ENCODE measurements at places on chromosomes 4 and X.

DNA sequence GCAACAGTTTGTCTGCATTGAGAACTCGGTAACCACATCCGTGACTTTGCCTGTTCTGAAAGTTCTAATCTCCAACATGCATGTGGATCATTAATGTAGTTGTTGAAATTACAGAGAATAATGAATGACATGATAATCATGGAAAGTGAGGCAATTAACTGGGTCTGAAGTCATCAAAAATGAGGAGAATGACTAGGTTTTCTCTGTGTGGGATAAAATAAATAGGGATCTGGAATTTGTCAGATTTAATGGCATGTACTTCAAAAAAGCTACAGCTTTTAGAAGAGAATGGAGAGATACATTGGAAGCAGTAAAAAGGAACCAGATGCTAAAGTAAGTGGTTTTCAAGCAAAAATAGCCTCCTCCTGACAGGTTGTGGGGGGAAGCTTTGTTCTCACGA is 59.3 kb downstream of the AFM start:
- no peak for DNase-seq

DNA sequence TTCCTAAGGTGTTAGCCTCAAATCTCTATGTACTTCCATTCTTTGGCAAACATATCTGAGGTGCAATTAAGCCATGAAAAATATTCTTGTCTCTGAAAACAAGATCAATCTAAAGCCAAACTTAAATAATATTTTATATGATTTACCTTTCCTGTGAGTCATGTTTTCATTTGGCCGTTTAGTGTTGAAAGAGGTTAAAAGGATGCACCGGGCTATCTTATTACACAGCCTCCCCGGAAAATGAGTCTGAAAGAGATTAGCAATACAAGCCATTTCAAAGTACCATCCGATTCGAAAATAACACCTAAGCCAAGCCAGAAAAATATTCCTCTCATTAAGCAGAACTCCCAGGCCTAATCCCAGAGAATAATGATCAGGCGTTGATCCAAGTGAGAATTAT is 161.5 kb upstream of the EPHA5 start:
- no peak for DNase-seq

DNA sequence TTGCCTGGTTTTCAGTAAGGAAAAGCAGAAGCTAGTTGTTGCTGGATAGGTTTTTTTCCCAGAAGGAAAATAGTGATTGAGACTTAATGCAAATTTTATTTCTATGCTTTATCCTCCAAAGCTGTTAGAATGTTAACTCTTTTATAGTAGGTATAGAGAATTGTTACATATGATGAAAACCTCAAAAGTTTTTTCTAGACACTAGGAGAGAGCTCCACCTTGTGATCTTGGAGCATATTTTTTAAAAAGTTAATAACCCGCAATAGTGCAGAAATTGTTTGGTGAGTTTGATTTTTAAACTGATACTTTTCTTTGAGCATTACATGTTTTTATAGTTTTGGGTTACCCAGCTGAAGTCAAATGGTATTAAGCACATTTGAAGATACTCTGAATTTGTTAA is 56.5 kb downstream of the STAG2 start:
- DNase-seq: no peak

- no peak for DNase-seq
Measured at GRCh38 chr4:109429545-109429944, 4.1 kb upstream of the SEC24B start.

- no peak for DNase-seq
Measured at GRCh38 chrX:149493567-149494562, 11.2 kb downstream of the IDS start.

DNA sequence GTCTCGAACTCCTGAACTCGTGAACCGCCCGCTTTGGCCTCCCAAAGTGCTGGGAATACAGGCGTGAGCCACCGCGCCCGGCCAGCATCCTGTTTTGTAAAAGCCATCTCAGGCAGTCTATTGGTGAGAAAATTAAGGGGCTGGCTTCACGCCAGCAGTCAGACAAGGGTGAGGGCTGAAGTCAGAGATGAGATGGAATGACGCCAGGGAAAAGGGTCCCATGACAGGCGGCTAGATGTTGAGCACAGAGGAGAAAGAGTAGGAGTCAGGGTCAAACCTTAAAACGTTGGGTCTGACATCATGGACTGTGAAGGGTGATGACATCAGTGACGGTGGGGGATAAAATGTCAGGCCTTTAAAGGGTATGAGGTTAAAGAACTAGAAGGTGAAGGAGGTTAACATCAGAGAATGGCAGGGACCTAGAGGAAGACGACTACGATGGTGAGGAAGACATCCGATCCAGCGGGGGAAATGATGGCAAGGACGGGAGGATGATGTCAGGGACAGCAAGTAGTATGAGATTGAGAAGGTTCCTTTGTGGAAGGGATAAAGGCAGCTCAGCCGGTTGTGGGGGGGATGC is 504 bp upstream of the RBM3 start:
- no peak for DNase-seq

- DNase-seq: no peak
Measured at GRCh38 chr4:152972821-152973628, 36.9 kb downstream of the FHDC1 start.

DNA sequence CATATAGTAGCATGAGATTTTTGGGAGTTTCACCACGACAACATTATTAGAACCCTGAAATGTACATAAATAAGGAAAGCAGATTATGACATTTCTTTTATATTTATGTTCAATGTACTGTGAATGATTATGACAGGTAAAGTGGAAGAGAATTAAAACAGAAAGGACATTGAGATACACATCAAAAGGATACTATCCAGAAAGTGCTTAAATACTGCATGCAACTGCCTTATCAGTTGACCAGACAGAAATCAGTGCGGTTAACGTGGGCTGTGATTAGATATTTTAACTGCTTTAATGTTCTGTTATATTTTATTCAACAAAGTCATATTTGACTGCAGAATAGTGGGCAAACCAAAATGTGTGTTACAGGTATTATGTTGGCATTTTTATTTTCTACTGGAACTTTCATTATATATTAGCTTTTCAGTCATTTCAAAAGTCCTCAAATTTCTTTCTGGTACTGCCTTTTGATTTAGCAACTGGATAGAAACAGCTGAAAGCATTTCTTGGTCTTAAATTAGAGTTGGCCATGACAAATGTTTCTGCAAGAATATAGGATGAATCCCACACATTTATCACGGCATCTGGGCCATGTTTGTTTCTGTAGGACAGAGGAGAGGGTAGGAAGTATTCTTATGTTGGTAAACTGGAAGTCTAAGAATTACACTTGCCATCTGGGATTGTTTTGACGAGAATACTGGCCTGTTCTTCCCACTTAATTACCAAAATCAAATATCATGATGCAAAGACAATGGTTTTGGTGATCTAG is 255.2 kb downstream of the SLC39A8 start:
- no peak for DNase-seq

- no peak for DNase-seq
Measured at GRCh38 chrX:117910216-117910615, 206.4 kb downstream of the KLHL13 start.

- DNase-seq: no peak
Measured at GRCh38 chr4:15348695-15349094, 79.1 kb upstream of the C1QTNF7 start.

DNA sequence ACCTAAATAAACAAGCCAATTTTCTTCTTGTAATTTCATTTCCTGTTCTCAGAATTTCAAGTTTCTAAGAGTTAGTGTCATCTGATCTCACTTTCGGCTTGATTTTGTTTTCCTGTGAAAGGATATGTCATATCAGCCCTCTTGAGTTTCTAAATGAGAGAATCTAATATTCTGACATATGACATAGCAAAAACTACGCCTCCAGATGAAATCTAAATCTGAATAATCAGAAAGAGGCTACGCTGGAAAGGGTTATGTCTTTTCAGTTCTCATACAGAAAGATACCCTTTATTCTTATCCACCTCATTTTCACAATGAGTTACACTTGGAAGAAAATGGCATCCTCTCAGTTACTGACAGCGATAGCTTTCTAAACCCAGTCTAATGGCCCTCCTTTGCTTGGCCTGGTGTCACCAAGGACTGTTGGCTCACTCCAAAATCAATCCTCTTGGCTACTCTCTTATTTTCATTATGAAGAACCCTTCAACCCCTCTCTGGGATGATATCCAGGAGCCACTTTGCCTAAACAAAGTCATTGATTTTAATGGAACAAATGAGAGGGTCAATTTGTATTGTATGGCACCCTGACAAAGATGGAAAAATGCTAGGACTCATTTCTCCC is 65.6 kb downstream of the ASB9 start:
- no peak for DNase-seq

- no peak for DNase-seq
Measured at GRCh38 chr4:58732973-58733372, 1622.8 kb upstream of the IGFBP7 start.

Data from hypothalamus (tissue), 51 donors.